ENCODE measurements at places on chromosomes 2 and 18.

DNA sequence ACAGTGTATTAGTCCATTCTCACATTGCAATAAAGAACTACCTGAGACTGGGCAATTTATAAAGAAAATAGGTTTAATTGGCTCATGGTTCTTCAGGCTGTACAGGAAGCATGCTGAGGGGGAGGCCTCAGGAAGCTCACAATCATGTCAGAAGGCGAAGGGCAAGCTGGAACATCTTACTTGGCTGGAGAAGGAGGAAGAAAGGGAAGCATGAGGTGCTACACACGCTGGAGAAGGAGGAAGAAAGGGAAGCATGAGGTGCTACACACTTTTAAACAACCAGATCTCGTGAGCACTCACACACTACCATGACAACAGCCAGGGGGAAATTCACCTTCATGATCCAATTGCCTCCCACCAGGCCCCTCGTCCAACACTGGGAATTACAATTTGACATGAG is 95.3 kb upstream of the FAM110C start:
- DNase-seq, result no peak

DNA sequence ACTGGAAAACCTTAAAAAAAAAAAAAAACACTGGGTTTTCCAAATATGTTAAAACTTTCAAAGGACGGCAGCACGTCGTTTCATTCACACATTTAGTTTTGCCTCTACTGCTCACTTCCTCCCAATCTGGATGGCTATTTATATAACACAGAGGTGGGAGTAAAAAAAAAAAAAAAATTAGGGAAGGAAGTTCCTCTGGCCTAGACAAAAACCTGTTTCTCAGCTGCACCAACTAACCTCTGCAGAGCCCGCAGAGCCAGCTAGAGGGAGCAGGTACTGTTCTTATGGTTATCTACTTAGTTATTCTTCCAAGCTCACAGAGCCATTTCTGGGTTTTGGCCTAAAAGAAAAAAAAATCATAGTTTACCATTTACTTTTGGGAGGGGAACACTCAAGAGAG is 28.1 kb downstream of the SLC1A4 start:
- DNase-seq, result no peak

DNA sequence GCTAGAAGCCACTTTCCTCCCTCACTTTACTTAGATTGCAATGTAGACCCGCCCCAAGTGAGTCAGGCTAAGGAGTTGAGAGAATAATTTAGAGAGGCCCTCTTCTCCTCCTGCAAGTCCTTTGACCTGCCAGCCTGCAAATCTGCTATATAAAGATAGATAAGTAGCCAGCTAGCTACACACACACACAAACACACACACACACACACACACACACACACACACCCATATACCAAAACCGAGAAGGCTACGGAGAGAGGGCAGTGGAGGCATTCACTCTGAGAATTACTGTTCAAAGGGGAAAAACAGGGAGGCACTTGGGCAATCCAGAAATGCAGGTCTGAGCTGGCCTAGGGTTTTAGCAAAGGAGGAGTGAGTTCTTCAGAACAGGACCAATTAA is 23.0 kb upstream of the SMAD7 start:
- DNase-seq, result no peak

- no peak for DNase-seq
Measured at GRCh38 chr18:9530226-9531009, 55.1 kb downstream of the RALBP1 start.

- peak; percentile 36 for DNase-seq
Measured at GRCh38 chr2:9753665-9754531, 89.4 kb upstream of the TAF1B start.

DNA sequence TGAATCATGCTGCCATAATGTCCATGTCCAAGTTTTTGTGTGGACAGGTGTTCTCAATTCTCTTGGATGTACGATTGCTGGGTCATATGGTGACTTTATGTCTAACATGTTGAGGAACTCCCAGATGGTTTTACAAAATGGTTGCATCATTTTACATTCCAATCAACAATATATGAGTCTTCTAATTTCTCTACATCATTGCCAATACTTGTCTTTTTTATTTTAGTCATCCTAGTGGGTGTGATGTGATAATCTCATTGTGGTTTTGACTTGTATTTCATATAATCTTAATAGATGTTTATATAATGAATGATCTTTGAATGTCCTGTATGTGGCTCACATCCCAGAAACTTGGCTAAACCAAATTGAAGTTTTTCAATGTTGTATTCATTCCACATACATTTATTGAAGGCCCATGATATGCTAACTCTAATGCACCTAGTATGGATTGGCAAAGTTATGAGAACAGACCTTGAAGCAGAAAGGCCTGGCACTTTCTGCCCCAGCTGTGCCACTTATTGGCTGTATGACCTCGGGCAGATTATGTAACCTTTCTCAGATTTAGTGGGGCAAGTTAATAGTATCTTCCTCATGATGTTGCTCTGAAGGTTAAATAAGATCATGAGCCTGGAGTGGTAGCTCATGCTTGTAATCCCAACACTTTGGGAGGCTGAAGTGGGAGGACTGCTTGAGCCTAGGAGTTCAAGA is 205.4 kb downstream of the RAB3GAP1 start:
- DNase-seq, result no peak

DNA sequence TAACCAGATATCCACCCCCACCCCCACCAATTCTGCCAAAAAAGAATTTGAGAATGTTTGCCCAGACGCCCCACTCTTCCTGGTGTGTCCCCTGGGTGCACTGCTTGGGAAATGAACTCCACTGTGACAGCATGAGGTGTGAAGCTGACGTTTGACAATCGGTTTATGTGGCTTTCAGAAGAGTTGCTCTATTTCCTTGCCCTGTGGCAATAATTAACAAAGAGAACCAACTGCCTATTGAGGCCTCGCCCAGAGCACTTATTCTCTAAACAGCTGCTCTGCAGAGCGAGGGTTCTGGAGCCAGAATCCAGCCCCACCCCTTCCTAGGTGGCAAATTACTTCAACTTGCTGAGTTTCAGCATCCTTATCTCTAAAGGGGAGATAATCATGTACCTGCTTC is 115.8 kb upstream of the SIX3 start:
- no peak for DNase-seq

DNA sequence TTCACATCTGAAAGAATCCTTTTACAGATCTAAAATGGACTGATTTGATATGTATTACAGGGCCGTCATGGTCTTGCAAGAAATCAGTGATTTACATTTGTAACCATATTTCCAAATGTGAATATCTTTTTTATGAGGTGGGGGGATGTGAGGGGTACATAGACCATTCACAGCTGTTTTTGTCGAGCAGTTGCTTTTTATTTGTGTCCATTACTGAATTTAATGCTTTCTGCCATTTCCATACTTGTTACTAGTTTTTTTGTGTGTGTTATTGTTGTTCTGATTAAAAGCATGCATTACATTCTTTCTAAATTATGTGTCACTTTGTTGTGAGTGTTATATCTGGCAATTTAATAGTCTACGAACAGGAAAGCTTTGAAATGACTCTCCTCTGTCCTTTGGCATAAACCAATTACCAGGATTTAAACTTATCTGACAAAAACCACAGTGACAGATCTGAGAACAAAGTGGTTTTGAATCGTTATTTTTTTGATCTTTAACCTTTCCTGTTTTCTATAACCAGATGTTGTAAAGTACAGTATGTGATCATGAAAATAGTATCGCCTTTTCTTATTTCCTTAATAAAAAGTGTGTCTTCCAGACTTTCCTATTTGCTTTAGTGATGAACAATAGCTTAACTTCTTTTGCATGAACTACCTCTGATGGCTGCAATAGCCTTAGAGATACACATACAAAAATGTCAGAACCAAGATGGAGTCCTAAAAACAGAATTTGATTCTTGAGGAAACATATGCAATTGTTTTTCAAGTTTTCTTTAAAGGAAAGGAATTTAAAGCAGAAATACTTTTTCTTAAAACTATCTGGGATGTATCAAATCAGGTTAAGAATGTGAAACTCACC is 354.2 kb upstream of the ACVR2A start:
- no peak for DNase-seq

GRCh38 chr2:168650781-168651180 is 151.7 kb upstream of the NOSTRIN start:
- DNase-seq, result no peak

- no peak for DNase-seq
Measured at GRCh38 chr2:33494155-33494779, 17.8 kb downstream of the RASGRP3 start.

- no peak for DNase-seq
Measured at GRCh38 chr2:23146011-23146410, 239.0 kb upstream of the KLHL29 start.

GRCh38 chr2:7725850-7726242 is 808.6 kb downstream of the RNF144A start:
- no peak for DNase-seq

DNA sequence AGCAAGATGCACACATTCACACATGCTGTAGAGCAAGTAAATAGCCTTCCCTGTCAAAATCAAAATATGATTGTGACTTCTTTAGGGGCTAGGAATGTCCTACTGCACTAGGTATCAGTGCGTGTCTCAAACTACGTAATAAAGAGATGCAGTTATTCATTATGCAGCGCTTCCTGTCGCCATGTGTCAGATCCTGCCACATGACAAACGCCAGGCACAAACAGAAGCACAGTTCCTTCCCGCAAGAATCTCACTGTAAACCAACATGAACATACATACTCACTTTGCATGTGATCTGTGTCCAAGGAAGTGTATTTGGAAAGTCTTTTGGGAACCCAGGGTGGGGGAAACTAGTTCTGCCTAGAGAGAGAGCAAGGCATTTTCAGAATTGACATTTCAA is 599.9 kb downstream of the RNF144A start:
- DNase-seq, result no peak

DNA sequence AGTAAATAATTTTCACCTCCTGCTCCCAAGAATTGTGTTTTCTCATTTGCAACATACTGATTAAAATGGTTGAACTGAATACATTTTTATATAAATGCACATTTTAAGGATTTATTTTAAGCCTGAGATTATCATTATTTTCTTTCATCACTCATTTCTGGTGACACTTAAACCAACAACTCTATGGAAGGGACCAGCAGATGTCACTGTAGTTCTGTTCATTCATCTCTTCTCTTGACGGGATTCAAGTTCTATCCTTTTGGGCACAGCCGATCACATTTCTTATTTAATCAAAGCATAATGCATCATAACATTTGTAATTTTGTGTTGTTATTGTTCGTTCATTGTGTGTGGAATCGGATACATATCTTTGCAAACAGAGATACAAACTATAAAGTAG is 417.9 kb downstream of the HRH4 start:
- no peak for DNase-seq

DNA sequence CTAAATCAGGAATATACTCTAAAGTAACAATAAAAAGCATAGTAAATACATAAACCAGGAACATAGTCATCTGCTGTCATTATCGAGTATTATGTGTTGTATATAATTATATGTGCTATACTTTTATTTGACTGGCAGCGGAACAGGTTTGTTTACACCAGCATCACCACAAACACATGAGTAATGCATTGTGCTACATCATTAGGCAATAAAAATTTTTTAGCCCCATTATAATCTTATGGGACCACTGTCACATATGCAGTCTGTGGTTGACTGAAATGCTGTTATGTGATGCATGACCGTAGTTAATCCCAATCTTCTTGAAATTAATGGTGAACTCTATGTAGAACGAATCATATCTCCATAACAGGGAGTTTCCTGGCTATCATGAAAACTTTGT is 136.7 kb upstream of the ZFP36L2 start:
- no peak for DNase-seq

DNA sequence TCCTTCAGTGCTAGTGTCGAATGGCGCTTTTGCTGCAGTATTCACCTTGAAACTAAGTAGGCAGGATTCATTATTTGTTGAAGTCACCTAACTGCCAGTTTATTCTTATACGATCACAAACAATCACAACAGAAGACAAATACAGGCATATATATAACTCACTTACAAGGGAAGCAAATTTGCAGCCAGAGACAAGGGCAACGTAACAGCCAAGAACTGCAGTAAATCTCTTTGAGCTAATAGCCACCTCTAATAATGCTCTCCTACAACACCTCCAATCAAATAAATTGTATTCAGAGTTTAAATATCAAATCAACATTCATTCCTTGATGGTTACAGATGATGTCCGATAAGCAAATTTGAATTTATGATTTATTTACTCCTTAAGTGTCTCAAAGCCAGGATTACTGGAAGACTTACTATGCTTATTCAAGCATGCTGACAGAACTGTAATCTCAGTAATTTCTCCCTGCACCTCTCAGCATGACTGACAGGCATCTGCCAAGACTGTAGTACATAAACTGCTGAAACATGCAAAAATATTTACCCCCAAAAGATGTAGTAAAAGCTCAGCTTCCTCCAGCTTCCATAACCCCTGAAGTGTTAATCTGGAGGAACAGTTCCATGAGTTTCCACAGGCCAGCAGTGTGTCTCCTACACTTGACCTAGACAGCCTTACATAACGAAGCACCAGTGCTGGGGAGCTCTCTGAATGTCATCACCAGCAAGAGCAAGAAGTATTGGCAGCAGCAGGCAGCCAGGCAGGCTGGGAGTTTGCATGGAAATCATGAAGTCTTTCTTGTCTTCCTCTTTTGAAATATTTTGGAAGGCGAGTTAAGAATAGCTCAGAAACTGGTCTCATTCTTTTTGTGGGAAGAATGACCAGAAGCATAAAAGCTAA is 20.9 kb upstream of the SCN1A start:
- DNase-seq, result no peak

- no peak for DNase-seq
Measured at GRCh38 chr2:42359304-42359964, 1.6 kb downstream of the COX7A2L start.

DNA sequence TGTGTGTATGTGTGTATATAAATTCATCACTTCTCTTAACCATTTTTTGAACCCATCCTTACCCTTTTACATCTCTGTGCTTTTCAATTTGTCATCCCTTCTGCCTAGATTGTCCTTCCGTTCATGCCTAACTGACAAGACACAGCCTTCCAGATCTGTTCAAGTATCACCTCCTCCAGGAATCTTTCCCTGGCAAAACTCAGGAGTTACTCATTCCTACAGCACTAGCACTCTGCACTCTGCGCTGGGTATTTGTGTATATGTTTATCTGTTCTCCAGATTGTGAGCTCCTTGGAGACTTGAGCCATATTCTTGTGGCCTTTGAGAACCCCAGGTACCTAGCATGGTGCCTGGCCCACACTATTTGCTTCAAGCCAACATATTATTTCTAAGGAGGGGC is 26.8 kb upstream of the ASXL2 start:
- DNase-seq, result no peak

DNA sequence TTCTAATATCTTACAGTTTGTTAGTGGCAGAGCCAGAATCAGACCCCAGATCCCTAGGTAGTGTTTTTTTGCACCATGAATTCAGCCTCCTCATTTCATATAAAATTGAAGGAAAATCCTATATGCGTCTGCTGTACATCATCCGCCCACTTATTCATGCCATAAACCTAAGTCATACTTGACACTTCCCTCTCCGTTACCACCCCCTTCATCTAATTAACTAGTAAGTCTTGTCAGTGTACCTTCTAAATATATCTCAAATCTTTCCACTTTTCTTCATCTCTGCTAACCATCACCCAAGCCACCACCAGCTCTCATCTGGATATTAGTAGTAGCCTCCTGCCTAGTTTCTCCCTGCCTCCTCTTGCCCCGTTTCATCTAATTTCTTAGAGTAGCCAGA is 248.7 kb upstream of the SIX3 start:
- DNase-seq, result no peak

- no peak for DNase-seq
Measured at GRCh38 chr2:66236816-66237802, 197.8 kb upstream of the MEIS1 start.

GRCh38 chr18:79597176-79597830 is 82.3 kb upstream of the CTDP1 start:
- no peak for DNase-seq

- DNase-seq, result no peak
Measured at GRCh38 chr2:190376591-190377245, 31.4 kb upstream of the MFSD6 start.

Measured in stimulated activated CD4-positive, alpha-beta T cell treated with anti-CD3 and anti-CD28 coated beads, Interleukin-12 subunit alpha, Interleukin-12 subunit beta, amount 100 ng/mL, for 24 hours (primary cell).